ENCODE measurements at places on chromosomes 2 and 18.

- no peak for DNase-seq
Observed at GRCh38 chr2:237691029-237691907, 63.9 kb downstream of the LRRFIP1 start.

GRCh38 chr2:208015475-208015874, 9.9 kb downstream of the PLEKHM3 start:
- DNase-seq: no peak

GRCh38 chr2:187646556-187646955, 92.3 kb upstream of the TFPI start:
- no peak for DNase-seq

GRCh38 chr2:233263045-233263570, 11.6 kb downstream of the ATG16L1 start:
- DNase-seq: no peak

- no peak for DNase-seq
Observed at GRCh38 chr2:122213312-122213711, 457.9 kb downstream of the TSN start.

- DNase-seq: no peak
Observed at GRCh38 chr18:69956665-69957620, 9.3 kb upstream of the CD226 start.

GRCh38 chr2:238168196-238169047, 9.7 kb downstream of the ERFE start:
- no peak for DNase-seq

GRCh38 chr18:48887294-48887904, 63.4 kb downstream of the SMAD7 start:
- no peak for DNase-seq

DNA sequence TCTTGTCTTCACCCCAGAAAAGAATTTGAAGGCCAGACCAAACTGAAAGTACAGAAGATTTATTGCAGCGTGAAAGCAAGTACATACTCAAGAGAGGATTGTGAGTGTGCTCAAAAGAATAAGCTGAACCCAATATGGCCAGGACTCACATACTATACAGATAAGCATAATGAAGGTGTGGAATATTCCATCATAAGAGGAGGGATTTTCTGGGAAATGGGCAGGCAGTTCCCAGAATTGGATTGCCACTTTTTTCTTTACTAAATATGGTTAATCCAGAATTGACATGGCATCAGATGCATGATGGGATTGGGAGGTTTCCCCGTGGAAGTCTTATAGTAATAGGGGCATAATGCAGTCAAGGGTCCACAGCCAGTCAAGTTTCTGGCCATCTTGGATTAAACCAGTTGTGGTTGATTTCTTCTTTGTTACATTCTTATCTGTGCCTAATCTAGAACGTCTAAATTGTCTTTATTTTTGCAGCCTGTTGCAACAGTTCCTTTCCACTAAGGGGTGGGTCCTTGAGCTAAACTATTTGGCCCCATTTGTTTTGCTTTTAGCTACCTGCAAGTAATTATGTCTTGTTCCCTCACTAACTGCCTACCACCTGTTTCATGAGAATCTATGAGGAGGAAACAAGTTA, 9.0 kb downstream of the SP140L start:
- no peak for DNase-seq

DNA sequence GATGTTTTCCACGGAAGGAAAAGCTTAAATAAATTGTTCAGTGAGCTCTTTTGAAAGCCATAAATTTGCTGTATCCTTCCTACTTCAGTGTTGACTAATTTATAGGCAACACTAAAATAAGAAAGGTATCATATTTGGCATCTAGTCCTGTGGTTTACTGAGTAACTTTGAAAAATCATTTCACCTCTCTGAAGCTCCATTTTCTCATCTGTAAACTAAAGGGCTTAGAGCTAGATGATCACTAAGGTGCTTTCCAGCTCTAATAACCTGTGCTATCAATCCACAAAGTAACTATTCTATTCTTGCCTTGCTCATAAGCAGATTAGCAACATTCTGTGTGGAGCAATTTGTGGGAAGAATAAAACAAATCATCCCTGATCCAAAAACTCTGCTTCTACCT, 3.6 kb upstream of the MYOM1 start:
- DNase-seq: no peak

DNA sequence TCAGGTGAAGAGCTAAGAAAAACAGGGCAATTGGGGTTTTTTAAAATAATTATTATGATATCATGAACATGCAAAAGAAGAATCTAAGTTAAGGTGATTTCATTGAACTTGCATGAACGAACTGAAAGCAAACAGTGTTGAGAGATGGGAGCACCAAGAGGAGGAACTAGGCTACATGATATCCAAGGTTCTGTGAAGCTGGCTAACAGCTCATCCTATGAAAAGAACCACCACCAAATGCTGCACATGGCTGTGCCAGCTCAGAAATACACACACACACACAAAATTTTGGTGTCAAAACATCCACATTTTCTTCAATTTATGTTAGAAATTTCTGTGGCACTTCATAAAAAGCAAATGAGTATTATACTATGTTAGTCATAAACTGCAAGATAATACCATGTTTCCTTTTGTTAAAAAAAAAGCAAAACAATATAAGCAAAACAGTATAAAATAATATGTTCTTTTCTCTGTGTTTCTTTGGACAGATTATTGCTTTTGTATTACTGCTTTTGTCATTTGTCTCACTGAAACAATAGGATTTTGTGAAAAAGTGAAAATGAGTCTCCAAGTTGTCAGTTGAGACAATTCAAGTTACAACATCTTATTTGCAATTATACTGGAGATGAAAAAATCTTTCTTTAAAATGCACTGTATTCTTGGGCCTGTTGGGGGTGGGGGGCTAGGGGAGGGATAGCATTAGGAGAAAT, 12.6 kb upstream of the TTC32 start:
- DNase-seq: no peak

- DNase-seq: no peak
Observed at GRCh38 chr2:179340678-179341077, 76.0 kb upstream of the SESTD1 start.

DNA sequence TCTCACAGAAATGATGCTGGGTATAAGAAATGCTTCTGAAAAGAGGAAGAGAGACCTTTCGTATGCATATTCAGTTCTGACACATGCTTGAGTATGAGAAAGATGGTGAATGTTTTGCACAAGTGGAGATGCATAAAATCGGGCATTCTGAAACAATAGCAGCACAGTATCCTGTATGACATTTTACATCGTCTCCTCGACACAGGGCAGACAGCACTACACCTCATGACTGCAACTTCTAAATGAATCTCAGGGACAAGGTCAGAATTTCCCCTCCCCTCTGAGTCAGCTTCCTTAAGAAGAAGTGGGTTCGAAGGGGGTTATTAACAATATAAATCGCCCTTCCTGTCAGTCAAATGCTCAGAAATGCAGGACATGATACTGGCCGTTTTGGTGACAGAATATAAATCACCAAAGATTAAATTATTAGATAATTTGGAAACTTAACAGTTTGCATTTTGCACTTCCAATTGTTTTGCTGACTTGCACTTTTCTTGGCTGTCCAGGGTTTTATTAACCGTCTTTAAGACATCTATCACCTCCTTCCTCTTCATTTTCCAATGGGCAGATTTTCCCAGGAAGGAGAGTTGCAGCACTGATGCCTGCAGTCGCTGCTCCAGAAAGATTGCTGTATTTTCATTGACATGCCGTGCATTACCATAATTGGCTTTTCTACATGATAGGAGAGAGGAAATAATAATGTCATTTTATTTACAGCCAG, 57.2 kb downstream of the TSHZ1 start:
- no peak for DNase-seq

Data from stimulated activated CD8-positive, alpha-beta memory T cell treated with anti-CD3 and anti-CD28 coated beads, Interleukin-4, amount 100 ng/mL, for 48 hours (primary cell).